ENCODE measurements at places on chromosomes 5 and 9.

GRCh38 chr5:13248253-13248652, 696.2 kb downstream of the DNAH5 start:
- no peak for DNase-seq

DNA sequence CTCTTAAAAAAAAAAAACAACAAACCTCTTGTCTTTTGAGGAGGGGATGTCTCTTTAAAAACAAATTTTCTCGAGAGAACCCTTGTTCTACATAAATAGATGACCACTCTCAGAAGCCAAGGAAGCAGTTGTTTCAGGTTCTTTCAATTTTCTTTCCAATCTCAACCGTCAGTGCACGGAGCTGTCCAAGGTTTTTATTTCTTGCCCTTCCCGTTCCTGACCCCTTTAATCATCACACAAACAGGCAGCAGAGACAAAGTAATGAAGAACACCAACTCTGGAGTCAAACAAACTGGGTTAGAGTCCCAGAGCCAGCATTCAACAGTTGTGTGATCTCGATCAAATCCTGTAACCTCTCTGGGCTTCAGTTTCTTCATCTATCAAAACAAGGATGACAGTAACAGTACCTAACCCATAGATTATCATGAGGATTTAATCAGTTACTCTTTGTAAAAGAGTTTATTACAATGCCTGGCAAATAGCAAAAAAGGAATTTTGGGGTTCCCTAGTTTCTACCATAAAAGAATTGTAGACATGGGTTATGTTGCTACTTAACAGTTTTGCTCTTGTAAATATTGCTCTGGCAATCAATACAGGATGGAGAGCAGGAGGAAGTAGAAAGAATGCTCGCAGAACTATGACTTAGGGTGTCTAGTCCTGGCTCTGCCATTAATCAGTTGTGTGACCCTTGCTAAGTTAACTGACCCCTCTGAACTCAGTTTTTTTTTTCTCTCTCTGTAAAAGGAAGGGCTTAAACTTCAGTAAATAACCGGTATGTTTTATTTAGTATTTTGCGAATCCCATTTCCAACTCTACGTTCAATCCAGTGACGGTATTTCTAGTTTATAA, 1.0 kb upstream of the NIM1K start:
- DNase-seq: no peak

GRCh38 chr9:126462617-126463016, 136.0 kb downstream of the MVB12B start:
- no peak for DNase-seq

DNA sequence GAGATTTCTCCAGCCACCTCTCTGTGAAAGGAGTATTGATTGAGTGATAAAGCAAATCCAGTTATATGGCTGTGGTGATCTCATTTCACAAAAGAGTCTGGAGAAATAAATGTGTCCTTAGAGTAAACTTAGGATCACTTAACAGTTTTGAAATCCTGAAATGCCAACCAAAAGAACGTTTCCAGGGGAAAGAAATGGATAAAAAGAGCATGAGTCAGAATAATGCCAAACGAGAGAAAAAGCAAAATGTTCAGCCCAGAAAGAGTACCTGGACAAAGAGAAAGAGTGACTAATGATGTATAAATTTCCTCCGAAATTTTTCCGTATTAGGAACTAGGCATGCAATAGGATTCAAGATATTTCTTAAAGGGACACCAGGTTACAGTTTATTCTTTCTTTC, 463.1 kb upstream of the CDH10 start:
- DNase-seq: no peak

DNA sequence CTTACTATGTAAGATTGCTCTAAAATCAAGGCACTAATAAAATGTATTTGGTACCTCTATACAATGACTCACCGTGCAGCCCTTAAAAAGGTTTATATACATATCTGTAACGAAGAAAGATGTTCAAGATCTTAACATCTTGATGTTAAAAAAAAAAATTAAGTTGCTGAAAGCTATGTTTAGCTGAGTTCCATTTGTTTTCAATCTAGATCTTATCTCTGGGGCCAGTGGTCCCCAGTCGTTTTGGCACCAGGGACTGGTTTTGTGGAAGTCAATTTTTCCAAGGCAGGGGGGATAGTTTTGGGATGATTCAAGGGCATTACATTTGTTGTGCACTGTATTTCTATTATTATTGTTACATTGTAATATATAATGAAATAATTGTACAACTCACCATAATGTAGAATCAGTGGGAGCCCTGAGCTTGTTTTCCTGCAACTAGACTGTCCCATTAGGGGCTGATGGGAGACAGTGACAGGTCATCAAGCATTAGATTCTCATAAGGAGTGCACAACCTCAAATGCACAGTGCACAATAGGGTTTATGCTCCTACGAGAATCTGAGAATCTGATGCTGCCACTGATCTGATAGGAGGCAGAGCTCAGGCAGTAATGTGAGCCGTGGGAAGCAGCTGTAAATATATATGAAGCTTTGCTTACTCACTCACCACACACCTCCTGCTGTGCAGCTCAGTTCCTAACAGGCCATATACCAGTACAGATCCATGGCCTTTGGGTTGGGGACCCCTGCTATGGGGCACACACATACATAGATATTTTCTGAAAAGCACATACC, 27.6 kb upstream of the TSLP start:
- DNase-seq: no peak

- no peak for DNase-seq
Measured at GRCh38 chr9:126211441-126212074, 115.1 kb upstream of the MVB12B start.
